Skin of body (tissue), 3 donors: ENCODE measurements at places on chromosomes 13 and 19. TPM values are rescaled to one million over a fixed set of nuclear protein-coding genes. Genes with fewer than 3 reads are reported as not detected.

DNA sequence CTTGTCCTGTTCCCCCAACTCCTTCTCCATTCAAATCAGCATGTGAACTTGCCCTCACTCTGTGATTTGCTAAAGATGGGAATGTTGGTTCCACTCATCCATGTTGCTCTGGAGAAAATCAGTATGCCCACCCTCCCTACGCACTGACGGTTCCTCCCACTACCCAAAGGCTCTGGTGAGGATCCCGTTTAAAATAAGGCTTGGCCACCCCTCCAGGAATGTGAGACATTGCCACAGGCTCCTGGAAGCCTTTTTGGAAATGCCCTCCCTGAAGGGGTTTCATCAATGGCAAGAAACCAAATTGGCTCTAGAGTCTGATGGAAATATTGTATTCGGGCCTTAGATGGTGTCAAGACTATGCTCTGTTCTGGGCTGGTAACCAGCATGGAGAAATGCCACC lies 187.3 kb downstream of the USP12 start:
- no peak for DNase-seq

- no peak for DNase-seq
These were observed 10.9 kb downstream of the TIMM13 start for GRCh38 chr19:2416321-2417097.

- no peak for DNase-seq
These were observed 44.8 kb downstream of the PHF11 start for GRCh38 chr13:49540552-49540951.

DNA sequence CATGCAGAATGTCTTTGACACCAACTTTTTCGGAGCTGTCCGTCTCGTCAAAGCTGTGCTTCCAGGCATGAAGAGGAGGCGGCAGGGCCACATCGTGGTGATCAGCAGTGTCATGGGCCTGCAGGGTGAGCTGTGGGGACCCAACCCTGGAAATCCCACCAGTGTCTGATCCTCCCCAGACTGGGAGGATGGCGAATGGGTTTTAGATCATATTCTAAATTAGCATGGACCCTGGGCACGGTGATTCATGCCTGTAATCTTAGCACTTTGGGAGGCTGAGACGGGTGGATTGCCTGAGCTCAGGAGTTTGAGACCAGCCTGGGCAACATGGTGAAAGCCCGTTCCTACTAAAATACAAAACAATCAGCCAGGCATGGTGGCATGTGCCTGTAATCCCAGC lies 5.5 kb downstream of the RDH8 start:
- no peak for DNase-seq

- no peak for DNase-seq
These were observed 20.8 kb upstream of the ZNRF4 start for GRCh38 chr19:5434351-5434917.

- peak; percentile 52 for DNase-seq
These were observed 44.8 kb downstream of the ANKRD10 start for GRCh38 chr13:110869805-110870706.

GRCh38 chr19:5547881-5548280 lies 19.9 kb downstream of the TINCR start:
- no peak for DNase-seq

- DNase-seq: no peak
These were observed 12.3 kb downstream of the FGF9 start for GRCh38 chr13:21683034-21683733.

ZNF225 gene
- total RNA-seq: 5.9 TPM

PSG2 gene
- total RNA-seq: not detected

ZNF607 gene
- 7.4 TPM for total RNA-seq
